Fibroblast of lung (primary cell): ENCODE measurements at places on chromosomes 12 and 14.

DNA sequence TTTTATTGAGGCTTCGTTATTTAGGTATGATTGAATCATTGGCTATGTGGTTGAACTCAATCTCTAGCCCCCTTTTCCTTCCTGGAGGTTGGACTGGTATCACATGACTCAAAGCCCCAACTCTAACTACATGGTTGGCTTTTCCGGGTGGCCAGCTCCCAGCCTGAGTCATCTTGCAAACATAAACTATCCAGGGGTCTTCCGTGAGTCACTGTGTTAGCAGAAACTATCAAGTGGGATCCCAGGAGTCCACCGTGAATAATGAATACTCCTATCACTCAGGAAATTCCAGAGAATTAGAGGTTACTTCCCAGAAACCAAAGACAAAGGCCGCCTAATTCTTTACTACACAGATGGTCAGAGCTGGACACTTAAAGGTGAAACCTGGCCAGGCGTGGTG is 19.7 kb upstream of the PLEKHD1 start:
- DNase-seq, result peak; percentile 66

GRCh38 chr14:98177551-98177950 is 1094.4 kb downstream of the BCL11B start:
- DNase-seq, result no peak

- DNase-seq, result no peak
These were observed 57.7 kb downstream of the PPP1R12A start for GRCh38 chr12:79877246-79877645.

DNA sequence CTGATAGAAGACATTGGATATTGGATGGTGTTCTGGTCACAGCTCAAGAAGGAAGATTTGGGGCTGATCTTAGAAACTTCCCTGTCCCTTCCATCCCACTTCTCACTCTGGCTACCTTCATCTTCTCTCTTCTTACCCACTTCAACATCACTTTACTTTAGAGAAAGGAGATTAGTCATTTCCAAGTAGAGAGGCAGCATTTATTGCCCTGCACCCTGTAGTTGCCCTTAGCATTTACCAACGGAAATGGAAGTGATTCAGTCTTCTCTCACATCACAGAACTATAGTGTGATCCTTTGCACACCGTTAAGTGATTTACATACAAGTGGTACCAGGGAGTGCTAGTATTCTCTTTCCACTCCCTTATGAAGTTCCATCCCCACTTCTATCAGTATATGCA is 52.4 kb downstream of the PHLDA1 start:
- DNase-seq, result no peak

- DNase-seq, result no peak
These were observed 59.8 kb upstream of the MDM1 start for GRCh38 chr12:68391937-68392336.

GRCh38 chr12:1078002-1078401 is 87.0 kb downstream of the ERC1 start:
- DNase-seq, result no peak

DNA sequence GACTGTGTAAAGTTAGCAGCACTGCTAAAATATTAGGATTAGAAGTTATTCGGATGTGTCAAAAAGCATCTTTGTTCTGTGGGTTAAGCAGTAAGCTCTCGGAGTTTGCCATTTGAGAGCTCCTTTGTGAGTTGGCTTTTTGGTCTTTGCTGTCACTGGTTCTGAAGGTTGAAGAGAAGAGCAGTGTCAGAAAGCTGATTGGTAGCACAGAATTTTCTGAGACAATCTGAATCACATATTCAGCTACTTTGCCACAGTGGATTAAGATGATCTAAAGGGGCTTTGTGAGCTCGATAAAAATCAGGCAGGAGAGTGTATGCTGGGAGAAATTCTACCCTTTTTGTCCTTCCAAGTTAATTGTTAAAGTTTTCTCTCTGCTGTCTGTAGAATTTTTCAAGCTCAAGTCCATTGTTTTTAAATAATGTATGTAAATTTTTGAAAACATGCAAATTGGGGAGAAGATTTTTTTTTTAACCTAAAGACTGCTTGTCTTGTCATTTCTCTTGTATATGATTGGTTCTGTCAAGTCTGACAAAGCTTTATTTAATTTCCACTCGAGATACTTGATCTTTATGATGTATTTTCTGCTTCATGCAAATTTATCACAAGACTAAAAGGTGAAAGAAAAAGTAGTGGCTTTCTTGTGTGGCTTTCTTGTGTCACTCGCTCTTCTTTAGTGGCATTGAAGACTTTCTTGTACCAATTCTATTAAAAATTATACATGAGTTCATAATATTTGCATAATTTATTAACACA is 307.3 kb downstream of the EGLN3 start:
- no peak for DNase-seq

- DNase-seq, result no peak
These were observed 94.9 kb downstream of the PPM1H start for GRCh38 chr12:62839869-62840660.

DNA sequence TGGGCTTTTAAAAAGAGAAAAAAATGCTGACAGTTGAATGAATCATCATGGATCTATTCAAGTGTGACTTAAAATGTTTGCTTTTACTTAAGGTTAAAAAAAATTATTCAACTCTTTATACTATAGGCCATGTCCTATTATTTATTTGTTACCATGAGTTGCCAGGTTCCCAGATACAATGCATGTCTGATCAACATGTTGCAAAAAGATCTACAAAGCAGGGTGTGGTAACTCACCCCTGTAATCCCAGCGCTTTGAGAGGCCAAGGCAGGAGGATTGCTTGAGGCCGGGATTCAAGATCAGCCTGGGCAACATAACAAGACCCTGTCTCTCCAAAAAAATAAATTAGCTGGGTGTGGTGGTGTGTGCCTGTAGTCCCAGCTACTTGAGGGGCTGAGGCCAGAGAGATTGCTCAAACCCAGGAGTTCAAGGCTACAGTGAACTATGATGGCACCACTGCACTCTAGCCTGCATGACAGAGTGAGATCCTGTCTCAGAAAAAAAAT is 460.8 kb downstream of the BCAT1 start:
- DNase-seq, result peak; percentile 43

- no peak for DNase-seq
These were observed 25.2 kb downstream of the SLC24A4 start for GRCh38 chr14:92348154-92348553.

- peak; percentile 56 for DNase-seq
These were observed 117.2 kb downstream of the TMX1 start for GRCh38 chr14:51357250-51357649.

GRCh38 chr12:64616201-64616600 is 5.9 kb downstream of the RASSF3 start:
- peak; percentile 70 for DNase-seq

- DNase-seq, result no peak
These were observed 52.0 kb downstream of the SLC38A6 start for GRCh38 chr14:61033054-61033453.

GRCh38 chr14:25003537-25003936 is 46.4 kb downstream of the STXBP6 start:
- DNase-seq, result peak; percentile 41

GRCh38 chr14:67883717-67884116 is 64.1 kb downstream of the RAD51B start:
- DNase-seq, result peak; percentile 21

DNA sequence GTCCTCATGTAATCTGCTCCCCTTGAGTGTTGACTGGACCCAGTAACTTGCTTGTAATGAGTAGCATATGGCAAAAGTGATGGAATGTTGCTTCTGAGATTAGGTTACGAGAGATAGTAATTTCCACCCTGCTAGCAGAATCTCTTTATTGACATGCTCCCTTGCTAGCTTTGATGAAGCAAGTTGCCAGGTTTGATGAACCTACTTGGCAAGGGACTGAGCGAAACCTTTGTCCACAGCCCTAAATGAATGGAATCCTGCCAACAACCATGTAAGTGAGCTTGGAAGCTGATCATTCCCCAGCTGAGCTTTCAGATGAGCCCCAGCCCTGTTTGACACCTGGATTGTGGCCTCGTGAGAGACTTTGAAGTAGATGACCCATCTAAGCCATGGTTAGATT is 120.8 kb upstream of the PLXNC1 start:
- no peak for DNase-seq

GRCh38 chr12:13570005-13570694 is 373.6 kb downstream of the EMP1 start:
- DNase-seq, result no peak

DNA sequence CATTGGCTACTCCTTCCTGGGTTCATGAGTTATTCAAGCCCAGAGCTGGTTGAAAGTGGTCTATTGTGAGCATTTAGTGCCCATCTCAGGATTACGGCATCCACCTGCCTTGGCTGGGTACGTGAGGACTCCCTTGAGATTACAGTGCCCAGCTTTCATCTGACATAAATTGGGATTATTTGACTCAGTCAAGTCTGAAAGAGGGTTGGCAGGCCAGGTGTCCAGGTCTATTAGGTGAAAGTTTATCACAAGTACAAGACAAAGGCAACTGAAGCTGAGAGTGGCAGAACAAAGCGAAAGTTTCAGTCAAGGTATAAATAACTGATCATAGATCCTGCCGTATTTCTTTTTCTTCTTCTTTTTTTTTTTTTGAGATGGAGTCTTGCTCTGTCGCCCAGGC is 84.6 kb upstream of the ATF7IP start:
- DNase-seq, result no peak

DNA sequence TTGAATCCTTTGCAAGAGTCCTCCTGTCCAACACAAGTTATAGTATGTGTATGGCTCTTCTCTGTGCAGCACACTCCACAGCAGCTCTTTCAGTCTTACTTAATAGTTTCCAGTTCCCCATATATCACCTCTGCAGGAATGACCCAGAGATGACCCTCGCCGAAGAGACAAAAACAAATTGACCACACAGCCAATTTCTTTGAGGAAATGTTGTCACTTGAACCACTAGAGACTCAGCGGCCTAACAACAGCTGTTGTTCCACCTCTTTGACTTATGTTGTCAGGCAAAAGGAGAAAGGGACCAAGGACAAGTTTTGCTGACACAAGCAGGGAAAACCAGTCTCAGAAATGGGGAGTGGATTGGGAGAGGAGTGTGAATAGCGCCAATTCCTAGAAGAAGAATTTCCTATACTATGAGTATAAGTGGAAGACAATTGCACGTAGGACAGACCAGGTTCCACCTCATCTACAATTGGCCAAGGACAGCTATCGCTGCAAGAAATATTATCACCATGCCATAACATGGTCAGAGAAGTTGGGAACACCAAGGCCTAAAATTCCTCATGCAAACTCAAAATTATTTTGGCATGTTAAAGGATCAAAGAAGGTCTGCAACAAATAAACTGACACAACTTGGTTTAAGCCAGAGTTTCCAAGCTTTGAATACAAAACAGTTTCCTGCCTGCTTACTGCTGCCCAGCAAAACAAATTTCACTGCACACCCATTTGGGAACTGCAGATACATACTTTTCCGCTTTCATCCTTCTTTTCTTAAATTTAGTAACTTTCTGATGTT is 41.7 kb upstream of the ITPR2 start:
- DNase-seq, result no peak

DNA sequence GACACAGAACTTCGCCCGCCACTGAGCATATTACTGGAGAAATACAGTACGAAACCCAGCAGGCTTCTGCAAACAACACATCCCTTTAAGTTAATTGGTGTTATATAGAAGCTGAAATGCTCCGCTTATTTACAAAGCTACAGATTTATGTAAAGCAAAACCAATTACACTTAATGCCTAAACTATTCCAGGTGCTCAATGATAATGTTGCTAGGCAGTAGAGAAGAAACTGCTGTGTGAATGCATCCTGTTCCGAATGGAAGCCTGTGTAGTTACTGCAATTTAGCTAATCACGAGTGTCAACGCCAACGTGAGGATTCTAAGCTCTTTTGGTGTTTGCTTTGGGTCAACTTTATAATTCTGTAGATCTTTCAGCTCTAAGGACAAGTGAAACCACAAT is 89.8 kb downstream of the SLC15A5 start:
- no peak for DNase-seq

DNA sequence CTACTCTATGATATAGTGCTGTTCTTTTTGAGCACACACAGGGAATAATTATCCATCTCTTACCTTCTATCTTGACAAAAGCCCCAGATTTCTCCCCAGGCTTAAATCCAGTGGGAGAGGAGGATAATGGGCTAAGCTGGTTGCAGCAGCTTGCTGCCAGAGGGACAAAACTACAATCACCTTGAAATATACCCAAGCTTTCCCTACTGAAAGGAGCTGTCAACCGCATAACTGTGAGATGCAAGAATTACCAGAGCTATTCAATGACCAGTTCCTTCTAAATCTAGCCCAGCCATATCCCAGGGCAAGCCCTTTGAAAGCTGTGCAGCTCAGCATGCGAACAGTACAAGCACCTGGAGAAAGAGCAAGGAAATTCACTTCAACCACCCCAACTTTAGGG is 943 bp upstream of the MGAT4C start:
- DNase-seq, result no peak

GRCh38 chr14:61406198-61406597 is 84.8 kb downstream of the PRKCH start:
- no peak for DNase-seq

DNA sequence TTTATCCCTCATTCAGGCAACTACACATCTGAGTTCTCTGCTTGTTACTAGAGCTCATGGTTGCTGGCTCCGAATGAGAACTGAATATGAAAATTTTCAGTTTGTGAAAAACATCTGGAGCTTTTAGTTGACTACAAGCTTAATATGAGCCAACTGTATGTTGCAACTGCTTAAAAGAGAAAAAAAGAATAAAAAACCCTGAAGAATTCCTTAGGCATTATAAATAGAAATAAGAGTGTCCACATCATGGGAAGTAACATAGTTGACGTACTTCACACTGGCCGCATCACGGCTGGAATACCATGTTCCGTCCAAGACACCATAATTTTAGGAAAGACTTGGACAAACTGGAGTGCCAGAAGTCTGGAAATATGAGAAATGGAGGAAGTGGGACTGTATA is 57.9 kb downstream of the PDE3A start:
- peak; percentile 79 for DNase-seq

GRCh38 chr12:105670672-105671071 is 340.2 kb downstream of the C12orf75 start:
- no peak for DNase-seq

- no peak for DNase-seq
These were observed 14.7 kb downstream of the AEBP2 start for GRCh38 chr12:19453961-19454360.

DNA sequence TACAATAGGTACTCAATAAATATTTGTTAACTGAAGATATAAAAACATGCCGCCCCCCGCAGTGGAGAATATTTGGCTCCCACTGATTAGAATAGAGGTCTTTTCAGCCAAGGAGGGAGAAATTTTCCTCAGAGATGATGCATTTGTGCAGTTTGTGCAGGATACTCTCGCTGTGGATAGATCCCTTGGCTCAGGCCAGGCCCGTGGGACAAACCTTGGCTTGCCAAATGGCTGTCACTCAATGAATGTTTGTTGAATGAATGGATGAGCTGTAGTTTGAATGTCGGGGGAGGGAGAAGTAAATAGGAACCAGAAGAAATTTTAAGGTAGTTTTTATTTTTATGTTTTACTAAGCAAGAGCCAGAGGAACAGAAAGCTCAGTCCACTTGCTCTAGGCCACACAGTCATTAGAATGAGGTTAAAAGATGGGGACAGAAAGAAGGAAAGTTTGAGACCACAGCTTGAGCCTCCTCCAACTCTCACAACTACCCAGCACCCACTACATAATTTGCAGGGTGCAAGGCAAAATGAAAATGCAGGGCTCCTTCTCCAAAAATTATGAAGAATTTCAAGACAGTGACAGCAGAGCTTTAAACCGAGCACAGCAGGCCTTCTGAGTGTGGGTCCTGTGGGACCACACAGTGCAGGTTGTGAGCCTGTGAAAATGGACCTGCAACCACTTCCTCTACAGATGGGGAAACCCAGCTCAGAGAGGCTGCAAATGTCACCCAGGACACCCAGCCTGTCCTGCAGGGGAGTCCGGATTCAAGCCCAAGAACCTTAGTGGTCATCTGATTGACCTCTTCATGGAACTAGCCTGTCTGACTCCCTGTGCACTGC is 51.4 kb downstream of the WSCD2 start:
- DNase-seq, result no peak
